H9 (cell line): ENCODE measurements at places on chromosomes 16 and 17.
A peak's percentile ranks its signal among the peaks of the same experiment; 100 is the strongest.

- peak; percentile 81 for DNase-seq
These were observed 1.8 kb downstream of the LCAT start for GRCh38 chr16:67942200-67942509.

DNA sequence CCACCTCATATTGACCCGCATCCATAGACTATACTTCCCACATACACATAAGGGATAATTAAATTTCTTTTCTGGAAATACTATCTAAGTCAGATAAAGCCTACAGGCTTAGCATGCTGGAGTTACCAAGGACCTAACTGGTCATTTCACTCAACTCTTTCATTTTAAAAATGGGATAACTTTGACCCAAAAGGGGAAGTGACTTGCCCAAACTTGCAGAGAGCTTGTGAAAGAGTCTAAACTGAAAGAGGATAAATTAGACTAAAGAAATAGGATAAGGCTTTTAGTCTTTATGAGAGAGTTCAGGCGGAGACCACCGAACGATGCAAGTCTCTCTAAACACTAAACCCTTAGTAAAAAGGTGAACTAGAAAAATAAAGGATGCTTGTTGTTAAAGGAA, 3.9 kb upstream of the KRT33A start:
- no peak for DNase-seq

- DNase-seq, result no peak
These were observed 390.3 kb downstream of the SLC39A11 start for GRCh38 chr17:72702136-72702735.

GRCh38 chr17:6137716-6138502, 67.7 kb downstream of the WSCD1 start:
- no peak for DNase-seq

GRCh38 chr16:46843898-46844642, 13.1 kb upstream of the C16orf87 start:
- DNase-seq, result no peak

DNA sequence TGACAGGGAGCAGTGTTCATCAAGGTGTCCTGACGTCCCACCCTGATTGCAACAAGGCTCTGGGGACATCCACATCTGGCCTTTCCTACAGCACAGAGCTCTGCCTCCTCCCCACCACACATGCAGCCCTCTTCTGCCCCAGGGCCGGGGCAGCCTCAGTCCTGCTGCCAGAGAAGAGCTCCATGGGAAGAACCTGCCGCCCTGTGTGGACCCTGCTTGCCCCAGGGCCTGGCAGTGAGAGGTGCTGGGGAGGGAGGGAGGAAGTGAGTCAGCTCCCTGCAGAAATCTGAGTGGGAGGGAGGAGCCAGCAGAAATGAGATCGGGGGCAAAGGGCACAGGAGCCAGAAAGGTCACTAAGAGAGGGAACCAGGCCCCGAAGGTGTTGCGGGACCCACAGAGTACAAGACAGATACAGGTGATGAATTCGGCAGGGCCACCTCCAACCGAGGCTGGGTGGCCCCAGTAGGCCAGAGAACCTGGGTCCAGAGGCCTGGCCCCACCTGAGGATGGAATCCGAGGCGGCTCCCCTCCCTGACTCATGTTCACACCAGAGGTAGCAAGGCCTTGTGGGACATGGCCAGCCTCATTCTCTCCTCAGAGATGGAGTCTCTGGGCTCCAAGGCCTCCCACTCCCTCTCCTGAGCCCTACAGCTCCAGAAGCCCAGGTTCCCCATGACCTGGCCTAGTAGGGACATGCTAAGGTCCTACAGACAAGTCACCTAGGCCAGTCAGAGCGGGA, 24.8 kb downstream of the MYO18A start:
- peak; percentile 76 for DNase-seq

GRCh38 chr17:20191056-20191455, 181.9 kb downstream of the SPECC1 start:
- DNase-seq, result no peak

DNA sequence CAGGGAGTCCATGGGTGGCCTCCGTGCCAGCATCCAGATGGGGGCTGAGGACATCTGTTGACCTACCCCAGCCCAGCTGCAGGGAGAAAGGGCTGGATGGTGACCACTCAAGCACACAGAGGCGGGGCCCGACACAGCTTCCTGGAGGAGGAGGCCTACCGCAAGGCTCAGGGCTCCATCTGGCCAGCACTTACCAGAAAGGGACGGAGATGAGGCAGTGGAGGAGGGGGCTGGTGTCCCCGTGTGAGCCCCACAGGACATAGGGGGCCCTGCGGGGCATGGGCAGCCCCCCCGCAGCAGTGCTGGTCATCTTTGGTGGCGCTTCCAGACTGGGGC, 147.5 kb upstream of the CIBAR2 start:
- DNase-seq, result no peak

GRCh38 chr16:75121949-75122568, 5.5 kb upstream of the LDHD start:
- peak; percentile 44 for DNase-seq

- no peak for DNase-seq
These were observed 6.3 kb downstream of the RAP1GAP2 start for GRCh38 chr17:2802574-2802973.

DNA sequence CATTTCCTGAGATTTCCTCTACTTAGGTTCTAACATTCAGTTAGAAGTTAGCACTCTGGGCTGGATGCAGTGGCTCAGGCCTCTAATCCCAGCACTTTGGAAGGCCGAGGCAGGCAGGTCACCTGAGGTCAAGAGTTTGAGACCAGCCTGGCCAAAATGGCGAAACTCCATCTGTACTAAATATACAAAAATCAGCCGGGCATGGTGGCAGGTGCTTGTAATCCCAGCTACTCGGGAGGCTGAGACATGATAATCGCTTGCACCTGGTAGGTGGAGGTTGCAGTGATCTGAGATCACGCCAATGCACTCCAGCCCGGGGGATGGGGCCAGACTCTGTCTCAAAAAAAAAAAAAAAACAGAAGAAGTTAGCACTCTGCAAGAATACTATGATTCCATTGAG, 1430.9 kb downstream of the CDH11 start:
- DNase-seq, result no peak

DNA sequence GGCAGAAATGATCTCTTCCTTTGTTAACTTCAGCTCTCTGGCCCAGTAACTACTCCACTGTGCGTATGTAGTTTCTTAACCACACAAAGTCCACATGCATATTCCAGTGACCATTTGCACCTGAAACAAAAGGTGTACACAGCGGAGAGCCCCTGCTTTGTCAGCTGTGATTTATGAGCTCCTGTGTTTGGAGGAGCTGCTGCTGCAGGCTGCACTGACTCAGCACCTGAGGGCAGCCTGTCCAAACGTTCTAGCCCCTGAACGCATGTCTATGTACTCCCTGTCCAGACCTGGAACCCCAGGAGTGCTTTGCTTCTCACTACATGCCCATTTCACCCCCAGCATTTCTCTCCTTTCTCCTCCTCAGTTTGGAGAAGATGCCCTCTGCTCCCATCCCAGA, 216.1 kb downstream of the ABCC12 start:
- no peak for DNase-seq

GRCh38 chr17:30321314-30321713, 12.5 kb downstream of the TMIGD1 start:
- no peak for DNase-seq

DNA sequence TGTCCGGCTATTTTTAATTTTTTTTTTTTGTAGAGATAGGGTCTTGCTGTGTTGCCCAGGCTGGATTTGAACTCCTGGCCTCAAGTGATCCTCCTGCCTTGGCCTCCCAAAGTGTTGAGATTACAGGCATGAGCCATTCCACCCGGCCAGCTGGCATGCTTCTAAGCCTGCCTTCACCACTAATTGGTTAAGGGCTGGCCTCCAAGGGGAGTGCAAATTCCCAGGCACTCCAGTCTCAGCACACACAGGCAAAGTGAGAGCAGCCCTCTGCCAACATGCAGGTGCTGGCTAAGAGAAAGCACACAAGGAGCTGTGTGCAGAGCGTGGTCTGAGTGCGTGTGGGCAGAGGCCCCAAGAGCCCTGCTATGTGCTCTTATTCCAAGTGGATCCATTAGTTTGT, 149.8 kb upstream of the HS3ST2 start:
- DNase-seq, result peak; percentile 27

- DNase-seq, result peak; percentile 74
These were observed 87.7 kb downstream of the KCNJ12 start for GRCh38 chr17:21463779-21464407.

- DNase-seq, result no peak
These were observed 80.5 kb downstream of the TEX14 start for GRCh38 chr17:58611331-58611730.

DNA sequence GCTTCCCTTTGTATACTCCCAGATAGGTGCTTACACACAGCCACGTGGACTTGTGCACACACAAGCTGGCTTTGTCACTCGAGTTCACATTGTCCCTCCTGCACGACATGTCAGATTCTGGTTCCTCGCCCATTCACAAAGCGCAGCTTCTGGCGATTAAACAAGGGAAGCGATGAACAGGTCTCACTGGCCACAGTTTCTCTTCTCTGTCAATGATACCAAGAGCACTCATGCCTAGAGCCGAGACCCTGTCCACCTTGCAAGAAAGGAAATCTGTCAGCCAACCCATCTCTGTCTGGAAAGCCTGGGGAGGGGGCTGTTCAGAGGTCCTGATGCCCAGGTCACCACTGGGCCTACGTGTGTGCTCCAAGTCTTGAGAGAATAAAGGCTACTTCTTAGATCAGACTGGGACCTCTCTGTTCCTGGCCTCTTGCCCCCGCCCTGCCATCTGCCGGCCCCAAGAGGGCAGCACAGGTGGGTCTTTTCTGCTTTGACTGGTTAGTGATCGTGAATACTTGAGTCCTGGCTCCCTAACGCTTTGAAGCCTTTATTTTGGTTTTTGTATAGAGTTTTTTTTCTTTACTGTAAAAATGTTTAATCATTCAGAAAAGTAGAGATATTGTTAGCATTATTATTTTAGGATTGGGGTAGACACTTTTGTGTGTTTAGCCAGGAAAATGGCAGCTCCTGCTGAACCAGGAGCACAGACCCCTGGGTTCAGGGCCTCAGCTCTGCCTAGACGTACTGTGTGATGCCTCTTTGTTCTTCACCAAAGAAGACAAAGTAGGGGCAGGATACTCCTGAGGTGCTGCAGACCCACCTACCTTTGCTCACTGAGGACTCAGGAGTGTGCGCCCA, 104.7 kb downstream of the MRM1 start:
- DNase-seq, result peak; percentile 80

DNA sequence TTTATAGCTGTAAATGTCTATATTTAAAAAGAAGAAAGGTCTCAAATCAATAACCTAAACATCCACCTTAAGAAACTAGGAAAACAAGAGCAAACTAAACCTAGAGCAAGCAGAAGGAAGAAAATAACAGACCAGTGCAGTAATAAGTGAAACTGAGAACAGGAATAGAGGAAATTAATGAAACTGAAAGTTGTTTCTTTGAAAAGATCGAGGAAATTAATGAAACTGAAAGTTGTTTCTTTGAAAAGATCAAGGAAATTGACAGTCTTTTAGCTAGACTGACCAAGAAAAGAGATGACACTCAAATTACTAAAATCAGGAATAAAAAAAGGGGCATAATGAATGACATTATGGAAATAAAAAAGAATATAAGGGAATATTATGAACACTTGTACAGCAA, 46.4 kb downstream of the SLFN5 start:
- no peak for DNase-seq

DNA sequence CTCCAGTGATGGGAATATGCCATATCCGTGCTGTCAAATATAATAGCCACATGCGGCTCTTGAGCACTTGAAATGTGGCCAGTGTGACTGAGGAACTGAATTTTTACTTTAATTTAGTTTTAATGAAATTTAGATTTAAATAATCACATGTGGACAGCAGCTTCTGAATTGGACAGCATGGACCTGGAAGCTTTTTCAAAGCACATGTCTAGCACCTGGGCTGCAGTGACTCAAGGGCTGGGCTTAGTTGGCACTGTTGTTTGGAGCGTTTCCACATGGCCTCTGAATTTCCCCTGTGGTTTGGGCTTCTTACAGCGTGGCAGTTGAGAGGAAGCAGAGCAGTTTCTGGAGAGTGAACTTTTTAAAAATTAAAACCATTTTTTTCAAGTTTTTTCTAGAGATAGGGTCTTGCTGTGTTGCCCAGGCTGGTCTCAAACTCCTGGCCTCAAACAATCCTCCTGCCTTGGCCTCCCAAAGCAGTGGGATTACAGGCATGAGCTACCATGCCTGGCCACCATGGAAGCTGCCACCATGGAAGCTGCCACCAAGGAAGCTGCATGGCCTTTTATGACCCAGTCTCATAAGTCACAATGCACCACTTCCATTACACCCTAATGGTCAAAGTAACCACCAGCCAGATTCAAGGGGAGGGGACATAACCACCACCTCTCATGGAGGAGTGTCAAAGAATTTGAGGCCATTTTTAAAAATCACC, 6.7 kb upstream of the TOB1 start:
- peak; percentile 19 for DNase-seq

DNA sequence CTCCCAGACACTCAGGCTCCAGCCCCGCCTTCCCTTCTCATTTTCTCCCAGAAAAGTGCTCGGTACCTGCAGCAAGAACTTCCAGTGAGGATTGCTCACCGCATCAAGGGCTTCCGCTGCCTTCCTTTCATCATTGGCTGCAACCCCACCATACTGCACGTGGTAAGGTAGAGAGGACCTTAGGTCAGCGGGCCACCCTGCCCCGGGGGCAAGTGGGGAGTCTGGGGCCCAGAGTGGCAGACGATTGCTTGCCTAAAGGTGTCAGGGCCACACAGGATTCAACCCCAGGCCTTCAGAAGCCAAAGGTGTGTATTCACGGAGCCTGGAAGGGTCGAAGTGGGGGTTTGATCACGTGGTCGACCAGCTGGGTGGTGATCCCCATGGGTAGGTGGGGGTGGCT, 1.4 kb downstream of the BCKDK start:
- DNase-seq, result no peak

DNA sequence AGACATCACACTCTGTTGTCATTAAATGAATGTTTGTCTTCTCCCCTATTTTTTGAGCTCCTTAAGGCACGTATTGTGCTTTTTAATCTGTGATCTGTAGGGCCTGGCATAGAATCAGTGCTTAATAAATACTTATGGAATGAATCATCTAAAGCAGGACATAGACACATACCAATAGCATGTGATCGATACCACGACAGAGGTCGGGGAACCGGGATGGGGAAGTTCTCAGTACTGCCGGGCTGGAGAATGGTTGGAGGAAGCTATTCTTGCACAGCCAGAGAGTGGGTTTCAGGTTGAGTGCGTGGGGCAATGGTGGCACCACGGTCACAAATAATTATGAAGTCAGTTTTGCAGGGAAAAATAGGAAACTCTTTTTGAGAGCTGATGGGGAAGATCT, 26.8 kb downstream of the NLRP1 start:
- DNase-seq, result no peak

DNA sequence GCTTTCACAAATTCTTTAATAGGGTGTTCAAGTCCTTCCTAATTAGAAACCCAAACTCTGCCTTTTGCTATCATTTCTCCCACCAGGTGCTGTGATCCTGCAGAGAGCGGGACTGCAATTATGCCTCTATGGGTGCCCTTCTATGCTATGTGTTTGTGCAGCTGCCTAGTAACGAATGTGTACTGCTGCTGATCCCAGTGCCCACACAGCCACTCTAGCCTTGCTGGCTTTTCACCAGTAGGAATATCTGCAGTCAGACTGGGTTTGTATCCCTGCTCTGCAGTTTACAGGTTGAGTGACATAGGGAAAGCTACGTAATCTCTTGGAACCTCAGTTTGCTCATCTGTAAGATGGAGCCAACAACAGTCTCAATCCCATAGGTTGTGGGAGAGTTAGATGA, 179.6 kb upstream of the IRX3 start:
- no peak for DNase-seq

GRCh38 chr17:72517413-72518158, 396.8 kb downstream of the SOX9 start:
- DNase-seq, result no peak
